Left hindlimb (tissue), 1 donor: ENCODE measurements at places on chromosomes 3 and 15.

GRCh38 chr3:113240841-113241240 lies 29.5 kb downstream of the BOC start:
- no peak for DNase-seq

DNA sequence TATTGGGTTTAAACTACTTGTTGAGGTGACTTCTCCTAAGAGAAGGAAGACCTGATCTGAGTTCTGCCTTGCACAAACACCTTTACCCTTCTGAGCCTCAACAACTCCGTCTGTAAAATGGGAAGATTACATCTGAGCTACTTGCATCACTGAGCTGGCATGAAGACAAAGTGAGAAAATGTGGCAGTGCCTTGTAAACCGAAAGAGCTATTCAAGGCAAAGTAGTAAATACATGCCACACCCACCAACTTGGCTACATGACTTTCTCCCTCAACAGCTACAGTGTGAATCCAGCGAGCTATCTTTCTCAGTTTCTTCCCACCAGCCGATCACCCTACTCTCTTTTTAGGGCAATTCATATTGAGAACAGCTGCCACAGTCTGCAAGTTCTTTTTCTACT lies 148.3 kb downstream of the FOXB1 start:
- DNase-seq, result no peak

- DNase-seq, result no peak
These were observed 23.1 kb upstream of the MBNL1 start for GRCh38 chr3:152245498-152246170.

DNA sequence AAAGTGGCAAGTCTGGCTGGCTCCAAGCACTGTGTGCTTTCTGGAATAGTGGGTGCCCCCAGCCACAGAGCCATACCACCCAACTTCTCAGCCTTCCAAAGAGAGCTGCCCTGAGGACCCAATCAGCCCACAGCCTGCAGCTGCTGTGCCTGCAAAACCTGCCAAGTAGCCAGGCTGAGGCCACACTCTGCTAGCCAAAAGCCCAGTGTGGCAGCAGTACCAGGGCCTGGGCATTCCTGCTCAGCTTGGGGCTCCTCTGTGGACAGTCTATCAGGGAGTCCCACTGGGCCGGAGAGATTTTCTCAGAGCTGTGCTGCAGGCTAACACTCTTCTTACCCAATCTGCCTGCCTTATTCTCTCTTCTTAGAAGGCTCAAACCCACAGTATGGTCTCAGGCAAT lies 136.5 kb downstream of the TPRA1 start:
- DNase-seq, result no peak

GRCh38 chr3:108295421-108296175 lies 750 bp upstream of the HHLA2 start:
- no peak for DNase-seq

DNA sequence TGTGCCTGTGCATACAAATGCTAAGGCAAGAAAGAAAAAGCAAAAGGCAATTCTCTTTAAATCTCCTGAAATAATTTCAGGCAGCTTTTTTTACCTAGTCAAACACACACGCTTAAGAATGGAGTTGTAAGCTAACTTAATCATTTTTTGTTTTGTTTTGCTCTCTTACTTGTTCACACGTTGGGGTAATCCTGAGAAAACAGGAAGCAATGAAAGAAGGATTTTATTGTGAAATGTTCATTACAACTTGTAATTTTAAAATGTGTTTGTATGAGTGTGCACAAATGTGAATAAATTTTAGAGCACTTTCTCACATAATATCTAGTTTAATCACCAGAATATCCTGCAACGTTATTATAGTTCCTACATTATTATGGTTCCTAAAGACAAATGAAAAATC lies 263.8 kb downstream of the LPP start:
- no peak for DNase-seq

DNA sequence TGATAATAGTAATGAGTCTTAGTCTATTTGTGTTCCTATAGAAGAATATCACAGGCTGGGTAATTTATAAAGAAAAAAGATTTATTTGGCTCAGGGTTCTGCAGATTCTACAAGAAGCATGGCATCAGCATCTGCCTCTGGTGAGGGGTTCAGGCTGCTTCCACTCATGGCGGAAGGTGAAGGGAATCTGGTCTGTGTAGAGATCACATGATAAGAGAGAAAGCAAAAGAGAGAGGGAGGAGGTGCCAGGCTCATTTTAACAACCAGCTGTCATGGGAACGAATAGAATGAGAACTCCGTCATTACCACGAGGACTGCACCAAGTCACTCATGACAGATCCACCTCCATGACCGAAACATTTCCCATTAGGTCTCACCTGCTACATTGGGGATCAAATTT lies 664.0 kb upstream of the SGO1 start:
- no peak for DNase-seq

- DNase-seq, result peak; percentile 84
These were observed 52.7 kb upstream of the SPATA12 start for GRCh38 chr3:57007521-57008460.

DNA sequence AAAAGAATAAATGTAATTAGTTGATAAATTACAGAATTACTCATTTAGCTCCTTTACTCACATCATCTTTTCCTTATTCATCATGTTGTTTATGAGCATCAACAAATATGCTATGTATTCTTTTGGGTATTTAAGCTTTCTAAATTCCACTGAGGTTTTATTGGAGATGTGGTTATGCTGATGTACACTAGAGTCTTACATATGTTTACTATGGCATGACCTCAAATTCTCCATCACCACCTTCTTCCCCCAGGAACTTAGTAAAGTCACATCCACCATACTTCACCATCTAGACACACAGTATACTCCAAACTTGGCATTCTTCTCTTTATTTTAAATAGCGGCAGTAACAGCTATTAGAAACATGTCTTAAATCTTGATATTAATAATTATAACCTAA lies 74.1 kb upstream of the MELTF start:
- no peak for DNase-seq

- DNase-seq, result no peak
These were observed 3.7 kb downstream of the SACM1L start for GRCh38 chr3:45692866-45693265.

DNA sequence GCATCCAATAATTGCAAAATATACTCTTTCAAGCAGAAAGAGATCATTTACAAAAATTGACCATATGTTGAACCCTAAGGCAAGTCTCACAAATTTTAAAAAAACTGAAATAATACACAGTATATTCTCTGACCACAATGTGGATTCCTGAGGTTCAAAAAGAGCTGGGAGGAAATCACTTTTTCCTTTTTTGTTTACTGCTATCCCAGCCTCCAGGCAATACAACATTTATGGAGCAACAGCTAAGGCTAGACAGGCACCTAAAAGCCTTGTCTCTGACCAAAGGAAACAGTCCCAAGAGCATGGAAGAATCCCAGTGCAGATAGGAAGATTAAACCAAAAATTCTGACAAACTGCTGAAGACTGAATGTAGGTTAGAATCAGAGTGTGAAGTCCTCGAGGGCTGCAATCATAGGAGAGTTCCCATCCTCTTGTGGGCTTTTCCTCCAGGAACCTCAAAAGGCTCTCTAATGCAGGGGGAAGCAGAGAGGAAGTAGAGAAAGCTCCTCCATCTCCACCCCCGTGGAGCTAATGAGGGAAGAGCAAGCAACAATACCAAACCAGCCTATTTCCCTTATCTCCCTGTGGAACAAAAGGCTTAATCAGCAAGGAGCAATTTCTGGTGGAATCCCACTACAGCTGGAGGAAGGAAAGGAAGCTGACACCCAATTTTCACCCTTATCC lies 57.0 kb downstream of the TMCC1 start:
- DNase-seq, result no peak

DNA sequence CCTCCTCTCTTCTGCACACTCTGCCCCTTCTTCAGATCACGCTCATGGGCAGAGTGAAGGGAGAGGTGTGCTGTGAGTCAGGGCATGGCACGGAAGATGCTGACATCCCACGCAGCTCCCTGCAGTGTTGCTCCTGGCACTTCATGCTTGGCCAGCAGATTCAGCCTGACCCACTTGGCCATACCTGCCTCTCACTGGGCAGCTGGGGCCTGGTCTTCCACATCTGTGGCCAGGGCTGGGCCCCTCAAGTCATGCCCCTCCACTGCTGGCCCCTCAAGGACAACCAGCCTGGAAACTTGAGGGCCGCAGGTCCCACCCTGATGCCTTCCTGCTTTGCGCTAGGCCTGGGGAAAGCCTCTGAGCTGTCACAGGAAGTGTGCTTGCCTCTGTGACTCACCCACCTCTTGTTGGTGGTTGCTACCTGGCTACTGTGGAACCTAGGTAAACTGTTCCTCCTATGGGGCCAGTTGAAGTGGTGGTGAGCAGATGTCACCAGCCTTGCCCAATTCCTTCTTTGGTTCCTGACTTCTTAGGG lies 48.7 kb downstream of the BSN start:
- DNase-seq, result no peak

DNA sequence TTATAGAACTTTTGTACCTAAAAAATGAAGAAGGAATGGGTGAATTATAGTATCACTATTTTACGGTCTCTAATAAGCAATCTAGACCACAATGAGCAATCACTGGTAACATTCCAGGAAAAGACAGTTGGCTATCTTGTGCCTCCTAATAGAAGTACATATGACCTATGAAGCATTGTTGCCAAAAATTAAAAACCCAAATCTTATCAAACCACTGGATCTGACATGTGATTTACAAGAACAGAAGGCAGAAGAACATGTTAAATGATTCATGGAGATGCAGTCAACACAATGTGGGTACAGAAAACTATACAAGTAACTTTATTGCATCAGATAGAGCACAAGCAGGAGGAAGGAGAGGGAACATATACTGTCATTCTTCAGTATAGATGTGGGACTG lies 14.5 kb upstream of the HYKK start:
- no peak for DNase-seq

DNA sequence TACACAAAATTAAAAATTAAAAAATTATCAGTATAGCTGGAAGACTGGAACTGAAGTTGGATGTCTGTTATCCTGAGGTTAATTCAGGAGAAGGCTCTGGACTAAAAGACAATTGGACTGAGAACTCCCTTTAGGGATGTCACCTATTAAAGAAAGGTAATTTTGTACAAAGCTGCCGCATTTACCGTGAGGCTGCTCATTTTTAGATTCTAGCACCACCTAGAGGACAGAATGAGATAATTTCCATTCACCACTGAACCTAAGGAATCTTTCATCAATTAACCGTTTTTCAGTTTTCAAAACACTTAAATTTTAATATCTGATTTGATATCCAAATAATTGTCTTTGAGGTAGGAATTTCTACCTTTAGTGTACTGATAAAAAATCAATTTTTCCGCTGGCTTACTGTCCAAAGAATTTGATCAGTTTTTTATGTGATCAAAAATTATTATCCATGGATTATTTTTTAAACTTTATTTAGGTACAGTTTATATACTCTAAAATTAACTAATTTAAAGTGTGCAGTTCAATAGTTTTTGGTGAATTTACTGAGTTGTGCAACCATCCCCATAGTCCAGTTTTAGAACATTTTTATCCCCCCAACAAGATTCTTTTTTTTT lies 106.7 kb upstream of the TNIK start:
- no peak for DNase-seq

GRCh38 chr3:134028486-134029255 lies 1.1 kb downstream of the SLCO2A1 start:
- no peak for DNase-seq

GRCh38 chr3:40768046-40768445 lies 243.3 kb downstream of the ZNF621 start:
- DNase-seq, result no peak

DNA sequence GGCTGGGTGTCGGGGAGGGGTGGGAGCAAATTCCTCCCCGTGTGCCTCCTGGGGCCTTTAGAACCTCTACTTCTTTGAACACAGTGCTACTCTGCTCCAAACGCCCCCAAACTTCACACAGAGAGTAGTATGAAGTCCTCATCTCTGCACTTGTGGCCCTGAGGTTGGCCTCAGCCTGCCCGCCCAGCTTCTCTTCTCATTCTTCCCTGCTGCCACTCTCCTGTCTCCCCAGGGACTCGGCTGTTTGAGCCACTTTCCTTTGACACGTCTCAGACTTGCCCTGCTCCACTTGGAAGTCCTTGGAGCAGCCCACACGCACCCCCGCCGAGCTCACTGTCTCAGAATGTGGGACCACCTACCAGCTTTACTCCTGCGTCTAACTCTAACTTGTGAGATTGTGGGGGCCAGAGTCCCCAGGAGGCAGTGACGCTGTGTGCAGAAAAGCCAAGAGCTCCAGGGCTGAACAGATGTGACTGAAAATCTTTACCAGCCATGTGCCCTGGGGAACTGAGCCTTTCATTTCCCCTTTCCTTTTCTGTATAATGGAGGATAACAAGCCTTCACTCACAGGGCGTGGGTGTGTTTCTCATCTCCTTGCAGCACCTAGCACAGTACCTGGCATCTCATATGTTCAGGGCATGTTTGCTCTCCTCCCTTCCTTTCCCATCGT lies 233.6 kb upstream of the CTDSPL start:
- no peak for DNase-seq

DNA sequence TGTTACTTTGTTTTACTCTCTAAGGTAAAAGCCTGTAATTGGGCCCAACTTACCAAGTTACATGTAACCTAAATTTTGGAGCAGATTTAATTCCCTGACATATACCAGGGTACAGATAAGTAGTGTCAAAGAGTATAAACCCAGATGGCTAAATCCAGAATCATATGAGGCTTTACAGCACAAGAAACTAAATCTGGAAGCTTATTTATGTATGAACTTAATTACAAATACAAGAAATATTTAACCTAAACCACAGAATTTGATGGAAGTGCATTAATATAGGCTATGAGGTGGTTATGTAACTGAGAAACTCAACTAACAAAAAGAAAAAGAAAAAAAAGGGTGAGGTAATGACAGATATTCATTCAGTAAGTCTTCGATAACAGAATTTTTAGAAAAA lies 930.2 kb upstream of the ALCAM start:
- no peak for DNase-seq

DNA sequence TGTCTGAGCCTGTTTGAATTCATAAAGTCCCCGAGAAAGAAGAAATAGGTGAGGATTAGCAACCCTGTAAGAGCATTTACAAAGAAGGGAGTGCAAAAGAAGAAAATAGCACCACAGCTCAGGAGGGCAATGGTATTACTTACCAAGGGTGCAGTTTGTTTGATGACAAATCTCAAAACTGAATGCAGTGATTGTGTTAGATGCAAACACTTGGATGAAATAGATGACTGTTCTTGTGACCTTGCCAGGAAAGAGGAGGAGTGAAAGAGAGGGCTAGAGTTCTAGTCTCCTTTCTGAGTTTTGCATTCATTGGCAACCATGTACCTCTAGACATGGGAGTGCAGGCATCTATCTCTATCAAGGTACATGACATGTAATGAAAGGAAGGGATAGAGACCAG lies 1030.8 kb upstream of the CFAP20DC start:
- DNase-seq, result no peak

DNA sequence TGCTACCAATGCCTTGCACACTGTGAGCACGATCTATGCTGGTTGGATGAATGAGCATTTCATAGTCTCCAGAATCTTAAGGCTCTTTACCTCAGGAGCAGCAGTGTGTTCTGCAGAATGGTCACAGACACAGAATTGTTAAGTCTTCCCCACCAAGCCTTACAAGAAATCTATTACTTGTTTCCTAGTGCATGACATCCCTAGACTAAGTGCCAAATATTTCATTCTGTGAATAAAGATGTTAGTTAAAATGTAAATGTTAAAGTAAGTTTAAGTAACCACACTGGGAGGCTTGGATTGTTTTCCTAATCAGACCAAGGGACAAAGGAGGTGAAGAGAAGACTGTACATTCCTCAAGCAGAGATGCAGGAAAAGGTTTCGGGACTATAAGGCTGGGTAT lies 4.1 kb upstream of the TNFSF10 start:
- no peak for DNase-seq

GRCh38 chr15:75639191-75639708 lies 774 bp downstream of the IMP3 start:
- DNase-seq, result no peak

- DNase-seq, result no peak
These were observed 50.6 kb downstream of the CFAP20DC start for GRCh38 chr3:58999134-58999773.

- peak; percentile 83 for DNase-seq
These were observed 13.9 kb downstream of the SPINT1 start for GRCh38 chr15:40857601-40858341.
